ENCODE measurements at places on chromosomes 6 and 20.

- no peak for DNase-seq
These were observed 62.6 kb upstream of the AKAP12 start for GRCh38 chr6:151176911-151177770.

- DNase-seq = no peak
These were observed 36.8 kb downstream of the C6orf15 start for GRCh38 chr6:31075528-31075927.

DNA sequence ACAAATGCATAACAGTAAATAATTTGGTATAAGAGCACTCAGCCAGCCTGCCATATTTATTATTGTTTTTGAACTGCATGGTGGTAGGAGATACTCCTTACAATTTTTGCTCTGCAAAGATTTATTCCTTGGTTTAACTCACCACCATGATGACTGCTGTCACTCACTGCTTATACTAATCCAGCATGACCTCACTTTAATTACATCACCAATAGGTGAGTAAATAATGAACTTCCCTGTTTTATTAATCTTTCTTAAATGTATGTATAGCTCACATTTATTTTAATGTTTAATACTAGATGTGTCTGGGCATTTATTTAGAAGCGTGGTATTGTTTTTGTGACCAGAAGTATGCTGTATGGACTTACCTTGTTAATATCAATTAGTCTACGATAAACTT lies 12.8 kb upstream of the TP53TG5 start:
- DNase-seq = no peak

DNA sequence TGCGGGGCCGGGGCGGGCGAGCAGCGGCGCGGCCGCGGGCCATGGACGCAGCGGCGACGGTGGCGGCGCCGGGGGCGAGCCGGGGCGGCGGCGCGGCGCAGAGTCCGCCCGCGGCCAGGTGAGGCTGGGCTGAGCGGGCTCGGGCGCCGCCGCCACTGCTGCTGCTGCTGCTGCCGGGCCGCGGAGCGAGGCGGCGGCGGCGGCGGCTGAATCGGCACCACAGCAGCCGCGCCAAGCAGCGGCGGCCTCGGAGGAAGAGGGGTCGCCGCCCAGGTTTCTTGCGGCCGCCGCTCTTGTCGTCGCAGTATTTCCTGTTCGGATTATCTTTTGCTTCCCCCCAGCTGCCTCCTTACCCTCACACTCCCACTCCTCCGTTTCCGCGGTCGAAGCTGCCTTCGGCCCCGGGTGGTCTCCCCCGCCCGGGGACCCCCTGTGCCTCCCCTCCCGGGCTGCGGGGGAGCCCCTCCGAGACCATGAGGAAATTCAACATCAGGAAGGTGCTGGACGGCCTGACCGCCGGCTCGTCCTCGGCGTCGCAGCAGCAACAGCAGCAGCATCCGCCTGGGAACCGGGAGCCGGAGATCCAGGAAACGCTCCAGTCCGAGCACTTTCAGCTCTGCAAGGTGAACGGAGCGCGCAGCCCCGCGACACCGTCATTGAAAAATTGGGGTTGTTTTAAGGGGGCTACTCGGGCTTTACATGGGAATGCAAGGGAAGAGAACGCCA lies at the start of gene STXBP5:
Gene STXBP5 (plus strand): TSS at position 358 of the 726 bp plus-strand sequence. CDS start 116 bp downstream, at position 474.
- peak; percentile 31 for DNase-seq

GRCh38 chr6:2596222-2596621 lies 154.5 kb downstream of the MYLK4 start:
- no peak for DNase-seq

- DNase-seq = no peak
These were observed 77.6 kb downstream of the ZMYND8 start for GRCh38 chr20:47278907-47279348.

DNA sequence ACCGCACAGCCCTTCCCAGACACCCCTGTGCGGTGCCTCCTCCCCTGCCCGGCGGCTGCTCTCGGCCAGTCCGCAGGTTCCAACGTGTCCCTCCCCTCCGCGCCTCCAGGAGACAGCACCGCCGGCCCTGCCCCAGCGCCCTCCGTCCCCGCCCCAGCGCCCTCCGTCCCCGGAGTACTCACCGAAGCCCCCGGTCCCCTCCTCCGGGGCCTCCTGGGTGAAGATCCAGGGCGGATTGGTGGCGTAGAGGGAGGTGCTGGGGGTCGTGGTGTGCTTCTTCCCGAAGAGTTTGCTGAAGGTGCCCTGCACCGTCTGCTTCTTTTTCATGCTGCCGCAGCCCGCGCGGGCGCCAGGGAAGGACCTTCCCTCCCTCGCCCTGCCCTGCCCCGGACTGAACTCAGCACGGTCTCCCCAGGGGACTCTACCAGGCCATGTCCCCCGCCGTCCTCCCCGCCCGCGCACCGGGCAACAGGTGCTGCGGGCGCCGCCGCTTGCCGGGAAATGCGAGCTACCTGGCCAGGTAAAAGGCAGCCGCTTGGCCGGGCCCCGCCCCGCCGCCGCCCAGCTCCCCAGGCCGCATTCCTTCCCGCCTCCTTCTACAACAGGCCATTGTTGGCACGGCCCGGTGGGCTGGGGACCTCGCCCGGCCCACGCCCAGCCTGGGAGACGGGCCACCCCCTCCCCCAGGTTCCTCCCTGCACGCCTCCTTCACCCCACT lies at the start of gene C6orf132:
Gene C6orf132 (minus strand): TSS at position 503 of the 718 bp plus-strand sequence. CDS start 176 bp downstream, at position 327.
- no peak for DNase-seq

- DNase-seq = no peak
These were observed 624 bp upstream of the NPEPL1 start for GRCh38 chr20:58691773-58692578.

GRCh38 chr6:12113190-12113577 lies 101.1 kb downstream of the HIVEP1 start:
- DNase-seq = no peak

DNA sequence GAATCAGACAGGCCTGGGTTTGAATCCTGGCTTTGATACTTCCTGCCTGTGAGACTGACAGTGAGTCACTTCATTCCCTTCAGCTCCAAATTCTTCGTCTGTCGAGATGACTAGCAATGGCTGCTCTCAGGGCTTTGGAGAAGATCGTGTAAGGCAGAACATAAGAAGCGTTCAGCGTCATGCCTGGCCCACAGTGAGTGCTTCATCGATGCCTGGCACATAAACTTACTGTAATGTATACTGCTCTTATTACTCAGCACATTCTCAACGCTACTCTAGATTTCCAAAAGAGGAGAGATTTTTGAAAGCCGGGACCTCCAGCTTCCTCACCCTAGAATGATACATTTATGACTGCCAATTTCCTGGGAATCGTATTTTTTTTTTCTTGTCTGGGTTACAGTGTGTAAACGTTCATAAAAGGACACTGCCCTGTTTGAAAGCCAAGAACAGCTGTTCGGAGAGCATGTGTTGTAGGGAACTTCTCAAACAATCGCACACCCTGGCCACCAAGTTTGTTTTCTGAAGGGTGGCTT lies 16.2 kb upstream of the BCAS1 start:
- no peak for DNase-seq

DNA sequence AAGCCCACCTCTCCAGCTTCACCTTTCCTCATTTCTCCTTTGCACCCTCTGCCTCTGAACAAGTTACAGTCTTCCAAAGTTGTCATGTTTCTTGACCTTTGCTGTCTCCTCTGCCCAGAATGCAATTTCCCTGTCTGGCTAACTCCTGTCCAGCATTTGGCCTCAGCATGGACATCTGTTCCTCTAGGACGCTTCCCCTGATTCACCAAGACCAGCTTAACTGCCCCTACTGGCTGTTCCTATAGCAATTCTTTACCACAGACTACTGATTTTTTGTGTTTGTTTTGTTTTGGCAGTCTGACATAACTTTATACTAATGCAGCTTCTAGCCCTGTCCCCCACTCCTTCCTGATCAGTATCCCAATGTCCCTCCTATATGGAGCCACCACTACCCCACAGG lies 13.4 kb downstream of the GNL1 start:
- DNase-seq = no peak

- DNase-seq = no peak
These were observed 42.5 kb downstream of the SYNE1 start for GRCh38 chr6:152594701-152595100.

- DNase-seq = no peak
These were observed 1.2 kb downstream of the ZNF335 start for GRCh38 chr20:45970646-45971424.

DNA sequence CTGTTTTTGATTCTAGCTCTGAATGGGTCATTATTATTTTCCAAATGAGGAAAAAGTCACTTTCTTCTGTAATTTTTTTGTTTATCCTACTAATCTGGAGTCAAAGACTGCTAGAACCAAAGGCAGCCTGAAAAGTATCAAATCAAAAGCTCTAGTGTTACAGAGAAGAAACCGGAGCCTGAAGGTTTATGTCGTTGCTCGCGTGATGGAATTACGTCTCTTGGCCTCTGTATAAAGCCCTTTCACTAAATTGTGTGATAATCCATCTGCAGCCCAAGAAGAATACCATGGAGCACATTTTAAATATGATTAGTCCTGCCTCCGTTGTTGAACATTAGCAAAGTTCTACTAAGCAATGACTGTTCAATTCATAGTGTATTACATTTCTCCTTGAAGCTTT lies 738.6 kb downstream of the C6orf118 start:
- no peak for DNase-seq

DNA sequence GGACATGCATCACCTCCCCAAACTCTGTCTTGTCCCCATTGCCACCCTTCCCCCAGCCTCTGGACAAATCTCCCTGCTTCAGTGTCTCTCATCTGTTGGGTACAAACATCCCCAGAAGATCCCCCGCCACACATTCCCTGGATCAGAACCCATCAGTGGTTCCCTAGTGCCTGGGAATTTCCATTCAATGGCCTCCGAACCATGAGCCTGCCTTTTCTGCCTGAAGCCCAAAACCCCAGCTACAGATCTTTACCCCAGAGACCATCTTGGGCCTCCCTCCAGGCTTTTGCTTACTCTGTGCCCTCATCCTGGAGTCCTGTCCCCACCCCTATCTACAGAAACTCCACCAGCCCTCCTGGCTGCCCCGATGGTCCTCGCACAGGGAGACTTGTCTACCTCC lies 78.1 kb downstream of the CDH26 start:
- DNase-seq = no peak

GRCh38 chr6:45896783-45897441 lies 118.7 kb downstream of the CLIC5 start:
- no peak for DNase-seq

GRCh38 chr6:43740961-43741764 lies 28.8 kb upstream of the VEGFA start:
- no peak for DNase-seq

DNA sequence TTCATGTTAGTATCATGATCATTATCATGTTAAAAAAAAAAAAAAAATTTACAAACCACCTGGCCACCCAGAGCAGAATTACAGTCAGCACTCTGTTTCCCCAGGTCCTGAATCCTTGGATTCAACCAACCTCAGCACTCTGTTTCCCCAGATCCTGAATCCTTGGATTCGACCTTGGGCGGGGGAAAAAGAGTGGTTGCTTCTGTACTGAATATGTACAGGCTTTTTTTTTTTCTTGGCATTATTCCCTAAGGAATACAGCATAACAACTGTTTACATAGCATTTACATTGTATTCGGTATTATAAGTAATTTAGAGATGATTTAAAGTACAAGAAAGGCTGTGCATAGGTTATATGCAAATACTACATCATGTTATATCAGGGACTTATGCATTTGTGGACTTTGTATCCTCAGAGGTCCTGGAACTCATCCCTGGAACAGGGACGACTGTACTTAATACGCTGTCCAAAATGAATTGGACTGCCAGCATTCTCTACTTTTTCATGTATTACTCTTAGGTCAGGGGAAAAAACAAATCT lies 31.2 kb downstream of the GCNT2 start:
- no peak for DNase-seq

- DNase-seq = no peak
These were observed 83.9 kb downstream of the CDC5L start for GRCh38 chr6:44471271-44471981.

GRCh38 chr6:13034316-13034715 lies 294.0 kb downstream of the TBC1D7 start:
- DNase-seq = no peak

GRCh38 chr20:17794400-17794799 lies 94.6 kb downstream of the BANF2 start:
- no peak for DNase-seq

DNA sequence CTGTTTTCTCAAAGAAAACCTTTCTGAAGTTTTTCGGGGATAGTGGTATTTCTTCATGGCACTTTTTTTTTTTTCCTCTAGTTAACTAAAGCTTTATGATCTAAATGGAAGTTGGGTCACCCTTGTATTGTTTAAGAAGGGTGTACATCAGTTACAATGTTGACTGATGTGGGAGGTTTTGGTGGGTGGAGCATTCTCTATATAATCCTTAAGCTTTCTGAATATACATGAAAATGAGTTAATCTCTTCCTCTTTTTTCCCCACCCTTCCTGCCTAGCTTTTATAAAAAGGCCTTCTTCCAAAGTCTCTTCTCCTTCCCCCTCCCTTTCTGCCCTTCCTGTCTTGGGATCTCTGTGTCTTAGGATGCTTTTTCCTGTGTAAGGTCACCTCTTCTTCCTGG lies 47.2 kb downstream of the DHX35 start:
- DNase-seq = no peak

DNA sequence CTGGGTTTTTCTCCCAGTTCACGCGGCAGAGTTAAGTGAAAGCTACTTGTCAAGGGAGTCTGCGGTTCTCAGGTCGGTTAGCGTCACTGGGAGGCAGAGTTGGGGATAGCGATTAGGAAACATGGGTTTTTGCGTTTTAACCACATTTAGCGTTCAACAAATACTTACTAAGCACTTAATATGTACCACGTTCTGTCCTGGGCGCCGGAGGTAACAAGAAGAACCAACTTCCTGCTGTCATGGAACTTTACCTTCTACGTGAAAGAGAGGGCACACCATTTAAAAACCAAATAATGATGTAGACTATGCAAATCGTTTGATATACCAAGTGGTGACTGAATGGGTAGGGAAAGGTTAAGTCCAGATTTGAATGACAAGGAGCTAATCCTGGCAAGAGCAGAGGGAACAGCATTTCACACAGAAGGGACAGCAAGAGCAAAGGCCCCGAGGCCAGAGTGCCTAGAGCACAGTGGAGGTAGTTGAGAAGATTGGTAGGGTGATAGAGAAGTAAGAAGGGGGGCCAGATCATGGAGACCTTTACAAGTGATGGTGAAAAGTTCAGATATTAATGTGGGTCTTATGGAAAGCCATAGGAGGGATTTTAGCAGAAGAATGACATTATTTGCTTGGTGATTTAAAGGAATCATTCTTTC lies 744 bp downstream of the RIOK1 start:
- peak; percentile 45 for DNase-seq

GRCh38 chr6:44085219-44085618 lies 42.0 kb downstream of the MRPL14 start:
- no peak for DNase-seq

GRCh38 chr6:121235386-121235785 lies 98.9 kb downstream of the TBC1D32 start:
- no peak for DNase-seq

GRCh38 chr20:11144114-11144950 lies 470.5 kb upstream of the JAG1 start:
- DNase-seq = no peak

DNA sequence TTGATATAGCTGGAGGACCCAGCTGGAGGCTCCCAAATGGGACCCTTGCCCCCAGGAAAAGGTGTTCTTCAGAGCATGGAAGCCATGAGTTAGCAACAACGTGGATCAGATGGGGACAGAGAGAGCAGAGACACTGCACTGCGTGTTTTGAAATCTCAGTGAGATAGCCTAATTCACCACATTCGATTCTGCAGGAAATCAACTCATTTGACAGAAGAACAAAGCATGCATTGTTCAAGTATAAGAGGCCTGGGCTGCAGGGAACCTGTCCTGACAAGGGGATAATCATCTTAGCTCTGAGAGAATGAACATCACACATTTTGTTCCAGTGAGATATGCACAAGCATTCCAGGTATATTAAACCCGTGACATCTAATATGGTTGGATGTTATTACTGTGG lies 450.2 kb downstream of the CDH26 start:
- DNase-seq = no peak

GRCh38 chr6:150874179-150874578 lies 8.7 kb downstream of the MTHFD1L start:
- no peak for DNase-seq
